ENCODE measurements at places on chromosomes 6 and 20. TPM values are rescaled to one million over a fixed set of nuclear protein-coding genes. Genes with fewer than 3 reads are reported as not detected.

DNA sequence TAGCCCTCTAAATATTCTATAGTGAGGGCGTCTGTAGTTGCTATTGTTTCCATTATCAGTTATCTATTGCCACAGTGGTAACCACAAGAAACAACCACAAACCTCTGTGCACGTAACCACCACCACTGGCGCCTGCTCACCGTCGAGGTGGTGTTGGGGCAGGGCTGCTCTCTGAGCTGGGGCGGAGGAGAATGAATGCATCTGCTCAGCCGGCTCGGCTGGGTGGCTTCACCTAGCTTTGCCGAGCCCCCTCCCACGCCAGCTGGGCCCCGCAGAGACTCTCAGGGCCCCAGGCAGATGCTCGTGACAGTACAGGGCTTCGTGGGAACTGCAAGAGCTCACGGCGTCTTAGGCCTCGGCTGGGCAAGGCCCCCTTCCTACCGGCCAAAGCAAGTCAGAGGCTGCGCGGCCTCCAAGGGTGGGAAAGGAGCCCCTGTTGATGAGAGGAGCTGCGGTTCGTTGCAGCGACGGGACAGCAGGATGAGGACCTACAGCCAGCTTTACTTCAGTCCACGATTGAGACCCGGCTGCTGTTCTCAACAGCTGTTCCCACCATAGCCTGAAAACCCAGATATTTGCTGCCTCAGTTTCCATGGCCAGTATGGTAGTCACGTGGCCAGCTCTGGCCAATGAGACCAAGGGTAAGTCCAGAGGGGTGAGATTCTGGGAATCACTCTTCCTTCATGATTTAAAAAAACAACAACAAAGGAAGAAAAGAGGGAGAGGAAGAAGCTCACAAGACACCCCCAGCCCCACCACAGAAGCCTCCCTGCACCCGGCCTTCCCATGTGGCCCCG lies 120.2 kb upstream of the AFDN start:
- DNase-seq, result peak; percentile 41

DNA sequence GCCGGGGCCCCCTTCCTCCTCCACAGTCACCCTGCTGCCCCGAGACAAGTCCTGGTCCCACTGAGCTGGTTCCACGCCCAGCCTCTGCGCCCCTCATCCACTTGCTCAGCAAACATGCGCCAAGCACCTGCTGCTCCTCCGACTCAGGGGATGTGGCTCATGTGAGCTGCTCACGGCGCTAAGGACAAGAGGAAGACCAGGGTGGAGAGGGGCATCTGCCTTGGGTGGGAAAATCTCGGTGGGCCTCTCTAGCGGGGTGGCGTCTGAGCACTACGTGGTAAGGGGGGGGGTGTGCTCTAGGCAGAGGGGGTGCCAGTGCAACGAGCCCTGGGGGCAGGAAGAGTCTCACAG lies 4.5 kb downstream of the LAMA5 start:
- no peak for DNase-seq

- no peak for DNase-seq
These were observed 390.8 kb downstream of the RNGTT start for GRCh38 chr6:88572449-88573139.

- no peak for DNase-seq
These were observed 427.3 kb upstream of the FLRT3 start for GRCh38 chr20:14764511-14765369.

DNA sequence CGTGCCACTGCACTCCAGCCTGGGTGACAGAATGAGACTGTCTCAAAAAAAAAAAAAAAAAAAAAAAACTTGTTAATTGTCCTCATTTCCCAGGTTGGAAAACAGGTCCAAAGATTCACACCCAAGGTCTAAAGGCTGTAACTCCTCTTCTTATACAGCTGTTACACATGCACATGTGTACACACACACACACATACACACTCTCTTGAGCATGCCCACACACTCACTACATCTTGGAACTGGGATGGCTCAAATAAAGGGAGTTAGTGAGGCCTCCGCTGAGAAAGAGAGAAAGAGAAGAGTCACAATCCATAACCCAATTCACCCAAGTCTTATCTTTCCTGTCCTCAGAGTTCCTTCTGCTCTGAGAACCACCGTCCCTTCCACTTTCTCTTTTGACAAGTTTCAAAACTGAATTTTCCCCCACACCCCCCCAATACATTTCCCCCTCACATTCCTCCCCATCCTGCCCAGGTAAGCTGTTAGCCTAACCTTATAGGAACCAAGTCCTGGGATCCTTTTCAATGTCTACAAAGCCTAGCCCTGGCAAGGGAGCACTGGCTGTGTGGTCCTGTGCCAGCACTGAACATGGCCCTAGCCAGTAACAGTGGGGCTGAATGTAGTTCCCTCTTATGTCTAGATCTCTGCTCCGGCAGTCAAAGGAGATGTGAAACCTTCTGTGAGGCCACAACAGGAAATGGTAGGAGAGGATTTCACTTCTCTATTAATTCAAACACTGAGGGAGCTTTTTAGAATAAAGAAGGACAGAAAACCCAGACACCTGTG lies 3.2 kb upstream of the HLA-DMB start:
- DNase-seq, result no peak

- no peak for DNase-seq
These were observed 45.4 kb downstream of the MYB start for GRCh38 chr6:135226537-135226936.

- no peak for DNase-seq
These were observed 520.2 kb downstream of the DOK5 start for GRCh38 chr20:54995553-54995952.

SRC gene
- total RNA-seq, result 82.5 TPM

MCM8 gene
- 24.7 TPM for total RNA-seq

KIAA1755 gene
- not detected for total RNA-seq
